Stimulated activated naive CD8-positive, alpha-beta T cell treated with anti-CD3 and anti-CD28 coated beads, Interleukin-15, Interleukin-2, amounts not matched to agents 100 U/mL and 50 U/mL, for 24 hours (primary cell): ENCODE measurements at places on chromosomes 4 and X.

GRCh38 chr4:37537484-37537883 lies 148.7 kb downstream of the RELL1 start:
- DNase-seq: no peak

DNA sequence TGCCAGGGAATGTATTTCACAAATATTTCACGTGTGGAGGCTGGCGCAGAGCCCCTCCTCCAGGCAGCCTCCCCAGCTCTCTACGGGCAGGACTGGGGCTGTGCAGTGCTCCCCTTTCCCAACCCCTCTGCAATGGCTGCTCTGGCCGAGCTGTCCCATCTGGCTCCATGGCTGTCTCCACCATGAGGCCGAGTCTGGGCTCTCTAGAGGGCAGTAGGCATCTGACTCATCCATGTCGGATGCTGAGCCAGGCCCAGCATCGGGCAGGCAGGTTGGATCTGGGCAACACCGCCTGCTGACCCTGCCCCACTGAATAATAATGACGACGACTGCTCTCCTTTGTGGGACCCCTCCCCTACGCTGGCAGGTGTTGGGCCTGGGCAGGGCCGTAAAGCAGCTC lies 11.0 kb upstream of the SH3TC1 start:
- DNase-seq: no peak

- no peak for DNase-seq
Observed at GRCh38 chr4:47065051-47065481, 33.7 kb downstream of the GABRB1 start.

- DNase-seq: no peak
Observed at GRCh38 chr4:117434424-117434823, 349.0 kb upstream of the TRAM1L1 start.

GRCh38 chr4:168877511-168878491 lies 132.3 kb downstream of the CBR4 start:
- DNase-seq: peak; percentile 39

DNA sequence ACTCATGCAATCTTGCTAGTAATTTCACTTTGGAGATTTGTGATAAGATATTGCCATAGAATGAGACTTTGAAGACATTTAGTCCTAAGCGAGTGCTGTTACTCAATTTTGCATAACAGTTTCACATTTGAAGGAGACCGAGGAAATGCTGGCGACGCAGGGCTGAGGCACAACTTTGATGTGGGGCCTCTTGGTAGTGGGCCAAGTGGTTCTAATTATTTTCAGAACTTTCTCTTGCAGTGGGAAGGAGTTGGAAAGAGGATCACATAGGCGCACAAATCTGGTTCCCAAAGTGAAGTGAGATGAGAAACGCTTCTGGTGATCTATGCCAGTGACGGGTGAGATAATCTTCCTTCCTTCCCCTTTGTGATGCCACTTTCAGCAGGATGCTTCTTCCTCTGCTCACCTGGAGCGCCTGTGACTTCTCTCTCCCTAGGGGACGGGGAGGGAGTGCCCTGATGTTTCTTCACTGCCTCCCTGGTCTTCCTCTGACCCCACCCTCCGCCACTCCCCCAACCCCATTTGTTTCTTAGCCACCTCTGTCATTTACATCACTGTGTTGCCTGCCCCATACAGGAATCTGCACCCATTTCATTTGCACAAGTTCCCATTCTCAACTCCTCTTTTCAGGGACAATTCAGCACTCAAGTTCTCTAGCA lies 138.9 kb upstream of the MID1 start:
- no peak for DNase-seq
